Type B pancreatic cell (in vitro differentiated cells): ENCODE measurements at places on chromosomes 6 and 20.

DNA sequence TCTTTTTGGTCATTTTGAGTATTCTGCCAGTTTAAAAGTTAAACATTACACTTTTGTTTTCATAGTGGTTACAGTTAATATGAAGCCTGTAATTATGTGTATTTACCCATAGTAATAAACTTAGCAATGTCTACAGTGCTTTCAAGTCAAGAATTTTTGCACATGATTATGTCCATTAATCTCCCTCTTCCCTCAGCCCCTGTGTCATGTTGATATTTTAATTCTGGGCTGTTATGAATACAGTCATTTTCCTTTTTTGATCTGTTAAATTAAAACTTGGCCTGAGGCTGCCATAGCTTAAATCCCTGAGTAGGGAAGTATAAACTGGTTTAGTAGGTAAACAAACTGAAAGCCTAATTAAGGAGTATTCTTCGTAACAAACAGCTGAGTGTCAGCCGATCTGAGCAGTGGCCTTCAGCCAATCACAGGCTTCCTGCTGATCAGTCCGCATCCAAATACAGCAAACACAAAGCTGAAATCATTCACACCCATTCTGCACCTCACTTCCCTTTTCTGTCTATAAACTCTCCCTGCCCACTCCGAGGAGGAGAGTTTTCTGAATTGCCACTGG, 9.5 kb upstream of the SFT2D1 start:
- no peak for DNase-seq

DNA sequence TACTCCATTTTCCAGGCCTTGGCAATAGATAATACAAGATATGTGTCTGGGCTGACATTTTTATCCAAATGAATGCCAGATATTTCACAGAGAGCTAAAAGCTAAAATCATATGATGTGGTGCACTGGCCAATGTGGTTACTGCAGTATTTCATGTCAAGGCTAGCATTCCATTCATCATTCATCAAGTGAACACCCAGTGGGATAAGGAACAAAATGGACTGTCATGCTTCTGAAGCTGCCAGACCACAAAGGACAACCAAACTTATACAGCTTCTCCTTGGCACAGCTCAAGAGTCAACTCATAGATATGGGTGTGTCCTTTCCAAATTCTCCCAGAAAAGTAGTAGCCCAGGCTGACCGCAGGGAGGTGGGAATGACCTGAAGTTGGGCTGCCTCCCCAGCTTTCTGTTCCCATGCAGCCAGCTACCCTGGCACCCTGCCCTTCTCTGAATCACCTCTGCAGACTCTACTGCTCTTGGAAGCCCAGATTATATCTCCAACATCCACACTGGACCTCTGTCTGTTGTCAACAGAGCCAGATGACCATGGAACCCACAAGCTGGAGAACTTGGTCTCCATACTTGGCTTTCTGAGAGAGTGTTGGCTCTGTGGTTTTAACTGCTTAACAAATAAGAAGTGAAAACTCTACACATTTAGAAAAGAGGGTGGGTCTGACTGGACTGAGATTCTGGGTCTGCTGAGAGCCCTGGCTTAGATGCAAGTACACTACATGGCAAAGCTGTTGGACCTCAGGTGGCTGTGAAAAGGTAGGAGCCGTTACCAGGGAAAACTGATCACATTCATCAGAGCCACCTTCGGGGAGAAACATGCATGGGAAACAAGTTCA, 122.8 kb downstream of the ALDH8A1 start:
- DNase-seq: no peak

- no peak for DNase-seq
Measured at GRCh38 chr6:161487694-161488093, 213.8 kb upstream of the AGPAT4 start.

GRCh38 chr6:11006061-11006460, 38.0 kb downstream of the ELOVL2 start:
- DNase-seq: no peak

DNA sequence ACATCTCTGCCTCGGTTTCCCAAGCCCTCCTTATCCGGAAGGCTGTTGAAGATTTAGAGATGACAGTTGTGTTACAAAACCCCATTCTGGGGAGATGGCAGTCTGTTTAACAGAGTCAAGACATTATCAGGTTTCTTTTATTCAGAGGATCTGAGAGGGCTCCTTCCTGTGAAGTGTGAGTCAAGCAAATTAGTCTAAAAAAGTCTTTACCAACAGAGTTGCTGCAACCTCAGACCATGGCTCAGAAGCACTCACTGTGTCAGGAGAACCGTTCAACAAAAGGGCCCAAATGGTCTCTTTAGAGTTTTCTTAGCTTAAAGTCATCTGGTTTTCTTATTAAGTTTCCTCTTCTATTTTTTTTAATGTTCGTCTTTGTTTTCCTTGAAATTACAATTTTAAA, 717.8 kb downstream of the EPM2A start:
- no peak for DNase-seq
